ENCODE measurements at places on chromosomes 2 and 18. TPM values are rescaled to one million over a fixed set of nuclear protein-coding genes. Genes with fewer than 3 reads are reported as not detected.
A peak's percentile ranks its signal among the peaks of the same experiment; 100 is the strongest.

DNA sequence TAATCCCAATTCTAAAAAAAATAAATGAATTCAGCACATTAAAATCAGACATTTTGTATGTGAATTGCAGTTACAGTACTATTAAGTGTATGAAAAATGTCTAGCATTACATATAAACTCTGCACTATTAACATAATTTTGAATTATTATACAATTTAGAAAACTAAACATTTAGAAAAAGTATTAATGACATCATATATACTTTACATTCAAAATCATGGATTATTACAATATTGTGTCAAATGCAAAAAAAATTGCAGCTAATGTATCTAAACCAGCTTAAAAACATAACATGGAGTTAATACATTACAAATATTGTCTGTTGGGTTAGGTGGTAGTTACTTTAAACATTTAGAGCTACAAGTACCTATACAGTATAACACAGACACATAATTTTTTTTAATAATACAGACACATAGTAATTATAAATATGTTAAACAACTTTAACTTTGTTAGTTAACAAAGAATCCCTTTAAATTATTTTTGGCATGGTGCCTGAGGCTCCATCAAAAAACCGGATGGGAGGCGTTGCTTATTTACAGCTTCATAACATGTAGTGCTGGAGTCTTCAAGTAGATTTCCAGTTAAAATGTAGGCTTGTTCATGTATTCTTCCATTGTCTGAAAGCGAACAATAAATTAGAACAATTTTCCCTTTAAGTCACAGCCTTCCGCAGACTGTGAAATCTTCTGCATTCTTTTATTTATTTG lies 79.1 kb downstream of the AP1S3 start:
- no peak overlapping the region for H3K4me3 ChIP-seq
- H3K4me1 ChIP-seq, result no peaks in the 10 kb centered on the region
- no peak for DNase-seq
- no peak overlapping the region for H3K27ac ChIP-seq
- H3K36me3 ChIP-seq, result no peaks in the 10 kb centered on the region

- no peaks in the 10 kb centered on the region for H3K36me3 ChIP-seq
- no peak overlapping the region for H3K27ac ChIP-seq
- peak; percentile 83 for DNase-seq
- H3K4me3 ChIP-seq, result no peak overlapping the region
- H3K4me1 ChIP-seq, result no peaks in the 10 kb centered on the region
- H3K27me3 ChIP-seq, result no peaks in the 10 kb centered on the region
These were observed 56.1 kb downstream of the SF3B1 start for GRCh38 chr2:197378494-197379307.

DNA sequence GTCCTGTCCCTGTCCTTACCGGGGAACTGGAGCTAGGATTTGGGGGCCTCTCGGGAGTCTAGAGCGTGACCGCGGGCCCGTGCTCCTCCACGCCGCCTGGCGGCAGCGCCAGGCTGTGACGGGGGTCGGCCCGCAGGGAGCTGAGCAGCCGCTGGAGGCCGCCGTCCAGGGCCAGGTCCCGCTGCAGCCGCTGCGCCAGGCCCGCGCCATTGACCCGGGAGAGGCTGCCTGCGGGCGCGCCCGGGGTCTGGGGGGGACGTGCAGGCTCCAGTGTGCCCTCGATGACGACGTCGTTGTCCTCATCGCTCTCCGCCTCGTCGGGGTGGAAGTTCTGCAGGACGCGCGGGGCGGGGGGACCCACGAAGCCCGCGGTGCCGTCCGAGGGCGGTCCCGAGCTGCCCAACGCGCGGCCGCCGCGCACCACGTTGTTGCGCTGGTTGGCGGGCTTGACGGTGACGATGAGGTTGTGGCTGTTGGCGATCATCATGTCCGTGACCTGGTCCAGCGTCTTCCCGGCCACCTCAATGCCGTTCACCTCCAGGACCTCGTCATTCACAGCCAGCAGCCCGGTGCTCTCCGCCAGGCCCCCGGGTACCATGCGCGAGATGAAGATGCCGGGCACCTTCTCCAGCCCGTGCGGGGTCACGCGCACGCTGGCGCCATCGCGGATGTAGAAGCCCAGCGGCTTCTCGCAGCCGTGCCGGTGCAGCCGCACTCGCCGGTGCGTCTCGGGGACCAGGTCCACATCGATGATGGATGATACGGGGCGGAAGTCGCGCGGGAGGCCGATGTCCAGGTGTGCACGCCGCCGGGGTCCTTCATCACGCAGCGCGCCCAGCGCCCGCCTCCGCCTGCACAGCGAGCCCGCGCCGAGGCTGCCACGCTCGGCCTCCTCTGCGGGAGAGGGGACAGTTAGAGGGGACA lies 50.9 kb downstream of the ADNP2 start:
- H3K27ac ChIP-seq, result no peak overlapping the region
- H3K27me3 ChIP-seq, result peaks cover 10% of the 10 kb centered on the region
- H3K36me3 ChIP-seq, result no peaks in the 10 kb centered on the region
- H3K4me3 ChIP-seq, result peak overlapping the region; percentile 55
- peak; percentile 81 for DNase-seq
- H3K4me1 ChIP-seq, result no peaks in the 10 kb centered on the region

- no peak for DNase-seq
- H3K27ac ChIP-seq, result no peak overlapping the region
- H3K27me3 ChIP-seq, result no peaks in the 10 kb centered on the region
- H3K36me3 ChIP-seq, result no peaks in the 10 kb centered on the region
- no peaks in the 10 kb centered on the region for H3K4me1 ChIP-seq
These were observed 70.0 kb downstream of the TBR1 start for GRCh38 chr2:161486111-161486510.

DNA sequence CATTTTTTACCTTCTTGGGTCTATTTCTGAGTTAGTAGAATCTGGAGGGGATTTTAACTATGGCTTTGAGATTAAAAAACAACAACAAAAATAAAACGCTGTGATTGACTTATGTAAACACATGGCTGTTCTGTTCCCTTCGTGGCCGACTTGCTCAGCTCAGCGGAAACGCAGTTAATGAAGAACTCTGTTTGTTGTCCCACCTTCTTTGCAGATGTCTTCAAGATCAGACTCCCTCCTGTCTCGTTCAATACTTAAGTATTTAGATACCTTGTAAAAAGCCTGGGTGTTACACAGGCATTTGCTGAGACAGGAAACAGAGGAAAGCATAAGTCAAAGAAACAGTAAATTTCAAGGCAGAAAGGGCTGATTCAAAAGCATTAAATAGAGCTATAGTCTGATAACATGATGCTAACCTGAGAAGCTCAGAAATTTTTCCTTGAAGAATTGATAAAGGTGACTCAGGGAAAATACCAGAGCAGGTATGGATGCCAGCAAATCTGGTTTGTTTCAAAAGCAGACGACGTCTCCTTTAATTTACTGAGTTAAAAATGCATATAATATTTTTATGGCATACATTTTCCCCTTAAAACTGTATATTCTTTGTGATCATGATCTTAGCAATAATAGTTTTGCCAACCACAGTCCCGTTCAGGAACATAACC lies 21.7 kb upstream of the POLI start:
- peak; percentile 42 for DNase-seq
- H3K27me3 ChIP-seq, result no peaks in the 10 kb centered on the region
- peaks cover 16% of the 10 kb centered on the region for H3K4me1 ChIP-seq

PUM2 gene
- total RNA-seq, result 94.1 TPM

- H3K4me1 ChIP-seq, result no peaks in the 10 kb centered on the region
- no peaks in the 10 kb centered on the region for H3K27me3 ChIP-seq
- no peak for DNase-seq
- no peak overlapping the region for H3K4me3 ChIP-seq
These were observed 422.2 kb downstream of the MTX2 start for GRCh38 chr2:176691471-176691870.

DNA sequence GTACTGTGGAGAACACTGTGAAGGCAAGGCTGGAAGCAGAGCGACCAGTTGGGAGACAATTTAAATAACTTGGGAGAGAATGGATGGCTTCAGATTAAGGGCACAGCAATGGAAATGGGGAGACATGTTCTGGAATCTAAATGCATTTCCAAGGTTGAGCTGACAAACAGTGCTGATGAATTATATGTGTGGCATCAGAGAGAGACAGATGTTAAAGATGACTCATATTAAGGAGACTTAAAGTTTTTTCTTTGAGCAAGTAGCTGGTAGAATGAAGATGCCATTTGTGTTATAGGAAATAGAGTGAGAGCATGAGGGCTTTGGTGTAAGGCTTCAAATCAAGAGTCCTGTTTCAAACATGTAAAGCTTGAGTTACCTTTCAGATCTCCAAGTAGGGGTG lies 441.8 kb downstream of the SETBP1 start:
- H3K4me3 ChIP-seq, result no peak overlapping the region
- no peak for DNase-seq
- H3K27ac ChIP-seq, result no peak overlapping the region
- no peaks in the 10 kb centered on the region for H3K27me3 ChIP-seq
- H3K36me3 ChIP-seq, result no peaks in the 10 kb centered on the region

MATN3 gene
- 6.4 TPM for total RNA-seq

- no peaks in the 10 kb centered on the region for H3K27me3 ChIP-seq
- no peak overlapping the region for H3K4me3 ChIP-seq
- H3K27ac ChIP-seq, result no peak overlapping the region
- no peaks in the 10 kb centered on the region for H3K36me3 ChIP-seq
- DNase-seq, result no peak
These were observed 123.0 kb upstream of the FANCL start for GRCh38 chr2:58364098-58364497.

- no peak overlapping the region for H3K27ac ChIP-seq
- H3K4me3 ChIP-seq, result no peak overlapping the region
- H3K27me3 ChIP-seq, result no peaks in the 10 kb centered on the region
- DNase-seq, result no peak
These were observed 32.4 kb downstream of the LRP2 start for GRCh38 chr2:169329688-169330554.

GRCh38 chr2:150028322-150028721 lies 440.7 kb upstream of the MMADHC start:
- no peaks in the 10 kb centered on the region for H3K27me3 ChIP-seq
- no peaks in the 10 kb centered on the region for H3K4me1 ChIP-seq

CABYR gene
- 48.4 TPM for total RNA-seq

DNA sequence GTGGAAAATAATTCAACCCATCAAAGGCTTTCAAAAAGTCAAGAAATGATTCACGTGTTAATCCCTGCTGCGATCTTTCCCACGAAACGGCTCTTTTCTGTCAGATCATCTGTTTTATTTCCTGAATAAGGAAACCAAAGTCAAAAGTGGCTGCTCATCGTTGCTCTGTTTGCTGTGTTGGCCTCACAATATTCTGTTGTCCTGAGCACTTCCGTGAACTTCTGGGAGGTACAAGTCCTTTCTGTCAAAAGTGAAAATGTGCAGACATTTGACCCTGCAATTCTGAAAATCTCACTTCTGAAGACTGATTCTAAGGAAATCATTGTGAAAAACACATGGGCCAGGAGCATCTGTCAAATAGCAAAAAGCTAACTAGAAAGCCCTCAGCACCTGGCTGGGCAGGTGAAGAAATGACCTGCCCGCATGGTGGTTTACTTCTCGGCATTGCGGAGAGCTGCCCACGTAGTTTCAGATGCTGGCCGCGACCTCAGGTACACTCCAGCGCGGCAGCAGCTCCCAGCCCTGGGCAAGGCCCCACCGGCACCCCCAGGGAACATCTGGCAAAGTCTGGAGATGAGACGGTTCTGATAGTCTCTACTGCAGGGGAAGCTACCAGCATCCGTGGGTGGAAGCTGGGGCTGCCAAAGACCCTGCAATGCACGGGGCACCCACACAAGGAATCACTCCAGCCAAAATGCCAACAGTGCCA lies 31.9 kb upstream of the GPC1 start:
- H3K27ac ChIP-seq, result no peak overlapping the region
- H3K36me3 ChIP-seq, result no peaks in the 10 kb centered on the region
- DNase-seq, result no peak
- H3K4me3 ChIP-seq, result no peak overlapping the region
- H3K4me1 ChIP-seq, result no peaks in the 10 kb centered on the region

DNA sequence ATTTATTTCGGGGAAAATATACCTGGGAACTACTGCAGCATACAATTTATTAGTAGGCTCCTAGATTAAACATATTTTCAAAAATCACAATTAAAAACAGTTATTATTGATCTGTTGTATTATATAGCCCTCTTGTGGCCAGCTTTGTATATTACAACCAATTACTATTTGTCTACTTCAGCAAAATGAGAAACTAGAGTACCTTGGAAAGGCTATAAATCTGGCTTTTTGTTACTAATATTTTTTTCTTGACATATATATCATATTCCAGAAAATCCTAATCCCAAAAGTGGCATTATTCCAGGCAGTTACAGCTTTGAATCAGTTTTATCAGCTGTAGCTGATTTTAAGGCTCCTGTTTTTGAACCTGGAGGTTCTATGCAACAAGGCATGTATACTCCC lies 101.2 kb downstream of the UBR3 start:
- H3K4me1 ChIP-seq, result no peaks in the 10 kb centered on the region
- DNase-seq, result peak; percentile 69
- H3K27ac ChIP-seq, result no peak overlapping the region
- H3K4me3 ChIP-seq, result no peak overlapping the region

DNA sequence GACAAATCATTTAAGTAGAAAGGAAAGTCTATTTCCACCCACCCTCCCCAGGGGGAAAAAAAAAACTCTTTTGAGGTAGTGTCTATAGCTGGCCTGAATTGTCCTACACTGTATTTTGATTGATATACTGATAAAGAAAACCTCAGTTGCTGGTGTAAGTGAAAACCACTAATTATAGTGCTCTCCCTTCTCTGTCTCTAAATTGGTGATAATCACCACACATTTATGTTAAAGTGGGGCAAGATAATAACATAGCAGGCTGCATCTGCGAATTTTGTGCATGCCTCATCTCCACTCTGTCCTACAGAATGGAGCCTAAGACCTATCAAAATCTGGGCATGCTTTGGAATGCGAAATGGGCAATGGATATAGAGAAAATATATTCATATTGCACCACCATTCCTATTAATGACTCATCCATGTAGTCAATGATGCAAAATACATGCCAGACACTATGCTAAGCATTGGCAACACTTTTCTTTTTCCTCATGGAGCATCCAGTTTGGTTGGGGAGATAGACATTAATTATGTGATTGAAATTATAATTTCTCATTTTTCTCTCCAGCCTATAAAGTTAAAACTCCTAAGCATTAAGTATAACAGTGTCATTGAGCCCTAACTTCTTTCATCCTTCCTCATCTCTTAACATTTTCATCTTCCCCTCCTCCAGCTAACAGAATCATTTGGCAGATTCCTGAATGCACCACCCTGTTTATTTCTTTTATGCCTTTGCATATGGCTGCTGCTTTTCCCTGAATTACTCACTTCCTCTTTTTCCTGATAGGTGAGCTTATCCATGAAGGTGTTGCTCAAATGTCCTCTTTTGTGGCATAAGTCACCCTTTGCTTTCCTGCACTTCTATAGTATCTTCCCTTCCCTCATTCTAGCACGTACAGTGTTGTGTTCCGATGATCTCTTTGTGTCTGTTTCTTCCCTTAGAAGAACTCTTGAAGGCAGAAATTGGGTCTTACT lies 58.2 kb downstream of the SLC9A2 start:
- H3K4me1 ChIP-seq, result no peaks in the 10 kb centered on the region
- no peak for DNase-seq
- no peak overlapping the region for H3K27ac ChIP-seq
- H3K4me3 ChIP-seq, result no peak overlapping the region

GRCh38 chr2:55899881-55900280 lies 23.7 kb downstream of the EFEMP1 start:
- H3K27me3 ChIP-seq, result no peaks in the 10 kb centered on the region
- no peaks in the 10 kb centered on the region for H3K36me3 ChIP-seq
- no peak overlapping the region for H3K27ac ChIP-seq
- H3K4me3 ChIP-seq, result no peak overlapping the region
- H3K4me1 ChIP-seq, result no peaks in the 10 kb centered on the region

GRCh38 chr2:230537531-230537976 lies 121.6 kb downstream of the SP100 start:
- H3K4me1 ChIP-seq, result no peaks in the 10 kb centered on the region
- no peak for DNase-seq
- no peak overlapping the region for H3K27ac ChIP-seq

FIGN gene
- 17.2 TPM for total RNA-seq
